ENCODE measurements at places on chromosomes 3 and 15. TPM values are rescaled to one million over a fixed set of nuclear protein-coding genes. Genes with fewer than 3 reads are reported as not detected.

REC114 gene
- total RNA-seq: 0.84 TPM

PLA1A gene
- total RNA-seq: 1.3 TPM

EIF4E3 gene
- 55.7 TPM for total RNA-seq

TMCO5A gene
- not detected for total RNA-seq

GPR149 gene
- not detected for total RNA-seq

COL8A1 gene
- 12.0 TPM for total RNA-seq

ATG7 gene
- 15.9 TPM for total RNA-seq

CHRM5 gene
- not detected for total RNA-seq

PLIN1 gene
- 4.7 TPM for total RNA-seq

SLC51A gene
- total RNA-seq: not detected

TMEM40 gene
- 2.8 TPM for total RNA-seq

RPL39L gene
- total RNA-seq: 4.1 TPM

MYH15 gene
- total RNA-seq: 0.07 TPM

CHRD gene
- 4.6 TPM for total RNA-seq

GALNT15 gene
- total RNA-seq: 7.0 TPM

CCR5 gene
- 0.62 TPM for total RNA-seq

GOLGA8T gene
- 0.27 TPM for total RNA-seq

NPAP1 gene
- not detected for total RNA-seq

CYP1A2 gene
- not detected for total RNA-seq

PRSS50 gene
- total RNA-seq: 0.10 TPM

RNU6-1 gene
- not detected for total RNA-seq

SEC22C gene
- total RNA-seq: 24.3 TPM

ANKRD63 gene
- total RNA-seq: 1.0 TPM

TGM4 gene
- not detected for total RNA-seq

DZIP1L gene
- total RNA-seq: 5.7 TPM

CPA3 gene
- total RNA-seq: 2.0 TPM

EHHADH gene
- total RNA-seq: 19.2 TPM
